ENCODE measurements at places on chromosomes 7 and 10.

GRCh38 chr7:101154693-101155102, 422 bp downstream of the AP1S1 start:
- no peak for DNase-seq

- DNase-seq: peak; percentile 39
Observed at GRCh38 chr10:90741926-90742565, 115.8 kb downstream of the HTR7 start.

GRCh38 chr10:1595726-1596125, 141.6 kb downstream of the ADARB2 start:
- no peak for DNase-seq

DNA sequence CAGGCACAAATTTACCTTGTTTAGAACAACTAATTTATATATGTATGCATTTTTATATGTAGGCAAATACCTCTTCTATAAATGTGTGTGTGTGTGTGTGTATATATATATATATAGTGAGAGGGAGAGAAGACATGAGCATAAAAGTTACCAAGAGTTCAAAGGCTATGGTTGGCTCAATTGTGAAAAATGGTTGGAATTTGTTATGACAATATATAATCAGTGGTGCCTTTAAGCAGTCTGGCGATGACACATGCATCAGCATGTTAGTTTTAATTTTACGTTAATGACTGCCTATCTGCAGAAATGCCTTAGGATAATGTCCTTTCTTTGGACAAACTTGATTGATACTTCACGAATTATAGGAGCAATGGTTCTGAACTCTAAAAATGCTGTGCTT, 980.8 kb upstream of the LRRTM3 start:
- no peak for DNase-seq

GRCh38 chr10:57161157-57161556, 800.1 kb upstream of the ZWINT start:
- no peak for DNase-seq

DNA sequence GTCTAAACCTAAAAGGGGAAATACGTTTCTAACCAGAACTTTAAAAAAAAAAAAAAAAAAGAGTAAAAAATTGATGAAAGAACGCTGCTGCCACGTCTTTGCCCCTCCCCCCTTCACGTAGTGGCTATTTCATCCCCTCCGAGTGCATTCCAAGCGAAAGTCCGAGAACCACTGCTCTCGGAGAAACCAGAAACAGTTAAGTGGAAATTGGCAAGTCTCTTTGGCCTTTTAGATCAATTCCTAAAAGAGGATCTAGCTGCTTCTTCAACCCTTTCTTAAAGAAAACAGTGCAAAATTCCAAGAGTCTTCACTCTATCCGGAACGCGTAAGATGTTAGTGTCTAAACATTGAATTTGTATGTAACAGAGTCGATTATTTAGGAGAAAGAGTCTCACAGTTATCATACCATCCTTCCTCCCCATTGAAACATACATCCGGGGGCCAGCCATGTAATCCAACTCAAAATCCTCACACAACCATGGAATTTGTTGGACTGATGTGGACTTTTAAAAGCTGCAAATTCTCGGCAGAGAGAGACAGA, 1.1 kb downstream of the P4HA1 start:
- peak; percentile 70 for DNase-seq

GRCh38 chr7:6375348-6376101, 72.2 kb downstream of the DAGLB start:
- no peak for DNase-seq

- DNase-seq: no peak
Observed at GRCh38 chr10:11237571-11237970, 219.9 kb downstream of the CELF2 start.

- no peak for DNase-seq
Observed at GRCh38 chr7:70694434-70694970, 437.4 kb upstream of the GALNT17 start.

GRCh38 chr10:30782537-30783461, 153.2 kb upstream of the LYZL2 start:
- peak; percentile 72 for DNase-seq

DNA sequence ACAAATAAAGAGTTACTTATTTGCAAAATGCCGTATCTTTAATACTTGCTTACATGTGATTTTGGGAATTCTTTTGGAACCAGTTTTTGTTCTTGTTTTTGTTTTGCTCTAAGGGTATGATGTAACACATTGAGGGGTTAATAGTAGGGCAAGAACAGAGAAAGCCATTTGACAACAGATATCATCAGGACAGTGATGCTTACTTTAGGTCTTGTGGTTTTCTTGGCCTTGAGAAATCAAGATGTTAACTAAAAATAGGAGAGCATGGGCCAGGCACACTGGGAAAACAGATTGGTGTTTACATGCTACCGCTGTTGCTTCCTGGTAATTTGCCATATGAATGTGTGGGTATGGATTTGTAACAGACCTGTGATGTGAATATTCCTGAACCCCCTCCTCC, 3.7 kb downstream of the SAMD8 start:
- DNase-seq: no peak

DNA sequence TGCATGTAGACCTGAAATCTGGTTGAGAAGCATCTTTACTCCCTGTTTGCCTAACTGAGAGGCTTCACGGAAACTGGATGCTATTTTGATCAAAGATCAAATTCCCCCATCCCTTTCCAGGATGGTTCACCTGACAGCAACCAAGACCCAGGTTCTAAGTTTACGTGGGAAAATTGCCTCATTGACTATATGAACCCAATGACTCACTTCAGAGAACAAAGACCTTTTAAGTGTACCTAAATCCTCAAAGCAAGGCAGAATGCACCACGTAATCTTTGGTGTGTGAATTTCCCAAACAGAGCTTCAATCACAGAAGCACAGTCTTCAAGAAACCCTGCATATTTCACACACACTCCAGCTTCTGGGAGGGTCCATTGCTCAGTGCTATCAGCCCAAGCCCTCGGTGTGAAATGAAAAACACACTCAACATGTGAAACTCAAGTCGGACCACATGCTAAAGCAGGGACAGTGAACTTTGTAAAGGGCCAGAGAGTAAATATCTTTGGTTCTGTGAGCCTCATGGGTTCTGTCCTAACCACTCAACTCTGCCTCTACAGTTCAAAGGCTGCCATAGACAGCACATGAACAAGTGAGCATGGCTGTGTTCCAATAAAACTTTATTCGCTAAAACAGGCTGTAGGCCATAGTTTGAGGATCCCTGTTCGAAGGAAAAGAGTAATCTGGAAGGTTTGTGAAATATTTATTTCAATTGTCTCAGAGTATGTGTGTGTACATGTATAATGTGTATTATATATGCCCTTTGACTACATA, 275.6 kb upstream of the FOXK1 start:
- DNase-seq: no peak

DNA sequence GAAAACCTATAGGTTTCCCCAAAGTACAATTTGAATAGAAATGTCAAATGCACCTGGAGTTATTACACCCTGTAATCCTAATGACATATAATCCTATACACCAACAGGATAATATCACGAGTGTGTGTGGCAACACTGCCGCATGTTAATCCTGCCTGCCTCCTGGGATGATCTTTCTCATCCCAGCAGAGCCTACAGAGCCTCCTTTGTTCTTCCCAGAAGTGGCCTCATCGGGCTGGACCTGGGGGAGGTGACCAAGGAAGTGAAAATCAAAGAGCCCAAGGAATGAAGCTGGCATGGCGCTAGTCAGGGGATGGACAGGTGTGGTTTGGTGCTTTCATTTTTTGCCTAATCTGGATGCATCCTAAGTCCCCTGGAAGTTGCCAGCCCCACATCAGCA, 29.5 kb upstream of the LEP start:
- no peak for DNase-seq

DNA sequence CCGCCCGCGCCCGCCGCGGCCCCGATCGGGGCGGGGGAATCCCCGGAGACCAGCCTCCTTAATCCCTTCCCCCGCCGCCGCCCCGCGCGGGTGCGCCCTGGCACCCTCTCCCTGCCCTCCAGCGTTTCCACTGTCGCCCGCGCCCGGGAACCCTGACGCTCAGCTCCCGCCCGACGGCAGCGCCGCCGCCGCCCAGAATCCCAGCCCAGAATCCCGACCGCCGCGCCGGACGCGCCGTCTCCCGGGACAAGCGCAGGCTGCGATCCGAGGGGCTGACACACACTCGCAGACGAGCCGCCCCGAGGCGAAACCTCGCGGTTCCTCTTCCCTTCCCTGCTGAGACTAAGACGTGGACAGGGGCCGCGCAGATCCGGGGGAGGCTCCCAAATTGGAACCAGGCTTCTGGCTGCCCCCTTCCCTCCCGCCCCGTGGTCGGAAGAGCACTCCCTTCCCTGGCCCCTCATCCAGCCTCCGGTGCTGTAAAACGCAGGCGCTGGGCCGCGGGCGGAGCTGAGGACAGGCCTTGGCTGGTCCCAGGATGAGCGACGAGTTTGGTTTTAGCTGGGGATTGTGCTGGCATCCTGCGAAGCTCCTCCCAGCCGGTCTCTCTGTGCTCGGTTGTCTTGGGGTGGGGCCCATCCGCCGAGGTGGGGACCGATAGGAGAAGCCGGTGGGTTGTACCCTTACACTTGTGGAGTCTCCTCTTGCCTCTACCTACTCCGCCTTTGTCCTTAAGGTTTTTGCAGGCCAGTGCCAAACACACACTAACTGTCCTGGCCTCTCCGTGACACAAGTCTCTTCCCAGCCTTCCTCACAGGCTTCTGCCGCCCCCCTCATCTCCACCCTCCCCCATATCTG, 1.1 kb downstream of the MARVELD1 start:
- DNase-seq: peak; percentile 56

- no peak for DNase-seq
Observed at GRCh38 chr7:154858836-154859537, 143.9 kb downstream of the PAXIP1 start.

- DNase-seq: no peak
Observed at GRCh38 chr10:103800789-103801540, 54.4 kb downstream of the SH3PXD2A start.

- DNase-seq: no peak
Observed at GRCh38 chr10:29131952-29132547, 156.8 kb upstream of the LYZL1 start.

DNA sequence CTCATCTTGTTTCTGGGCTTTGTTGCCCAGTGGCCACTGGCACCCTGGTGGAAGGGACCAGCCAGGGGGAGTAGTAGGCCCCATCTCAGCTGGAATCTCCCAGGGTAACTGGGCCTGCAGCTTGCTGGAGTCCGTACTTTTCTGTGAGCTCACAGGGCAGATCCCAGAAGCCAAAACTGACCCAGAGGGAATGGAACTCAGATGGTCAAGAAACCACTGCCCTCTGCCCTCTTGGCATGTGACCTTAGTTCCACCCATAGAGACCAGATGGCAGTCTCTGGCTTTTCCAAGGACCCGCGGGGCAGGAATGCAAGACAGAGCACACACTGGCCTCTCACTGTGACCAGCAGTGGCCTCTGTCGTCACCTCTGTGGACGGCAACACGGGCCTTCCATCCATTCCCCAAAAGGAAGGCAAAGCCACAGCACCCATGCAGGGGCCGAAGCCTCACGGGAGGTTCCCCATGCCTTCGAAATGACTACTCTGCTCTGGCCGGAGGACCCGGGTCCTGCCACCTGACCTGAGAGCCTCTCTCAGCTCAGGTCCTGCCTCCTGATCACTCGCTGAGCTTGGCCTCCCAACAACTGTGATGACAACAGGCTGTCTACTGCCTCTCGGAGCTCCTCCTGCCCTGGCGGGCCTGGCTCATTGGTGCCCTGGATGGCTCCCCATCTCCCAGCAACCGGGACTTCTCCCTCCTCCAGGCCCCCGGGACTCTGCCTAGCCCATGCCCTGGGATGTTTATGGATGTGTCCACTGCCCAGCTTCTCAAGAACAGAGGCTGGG, 29.9 kb downstream of the MYL10 start:
- DNase-seq: no peak

- no peak for DNase-seq
Observed at GRCh38 chr10:26987851-26988250, 112.4 kb downstream of the ANKRD26 start.
